ENCODE measurements at places on chromosomes 2 and 18.

DNA sequence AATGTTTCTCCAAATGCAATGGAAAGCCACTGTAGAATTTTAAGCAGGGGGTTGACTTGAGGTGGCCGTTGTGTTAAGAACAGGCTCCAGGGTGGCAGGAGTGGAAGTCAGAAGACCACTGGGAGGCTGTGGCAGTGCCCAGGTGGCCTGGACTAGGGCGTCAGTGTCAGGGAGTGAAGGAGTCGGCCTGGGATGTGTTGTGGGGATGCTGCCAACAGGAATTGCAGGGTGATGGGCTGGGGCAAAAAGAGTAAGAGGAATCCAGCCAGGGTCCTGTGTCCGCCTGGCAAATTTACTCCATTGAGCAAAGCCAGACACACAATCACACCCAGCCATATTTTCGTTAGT lies 55.1 kb downstream of the ACAA2 start:
- DNase-seq: no peak

DNA sequence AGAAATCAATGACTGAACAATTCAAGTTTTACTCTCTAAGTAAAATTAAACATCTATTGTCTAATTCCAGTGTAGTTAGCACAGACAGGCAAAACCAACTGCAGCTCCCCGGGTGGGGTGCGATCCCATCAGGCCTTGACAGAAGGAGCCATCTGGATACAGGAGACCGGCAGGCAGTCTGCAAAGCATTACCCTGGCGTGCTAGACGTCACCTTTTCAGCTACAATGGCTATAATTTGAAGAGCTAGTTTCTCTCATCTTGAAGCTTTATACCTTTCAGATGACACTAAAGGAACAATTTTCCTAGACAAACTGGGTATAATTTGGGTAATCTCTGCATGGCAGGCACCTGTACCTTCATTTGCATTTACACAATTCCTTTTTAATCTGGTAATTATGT lies 761.5 kb upstream of the SOX11 start:
- no peak for DNase-seq

DNA sequence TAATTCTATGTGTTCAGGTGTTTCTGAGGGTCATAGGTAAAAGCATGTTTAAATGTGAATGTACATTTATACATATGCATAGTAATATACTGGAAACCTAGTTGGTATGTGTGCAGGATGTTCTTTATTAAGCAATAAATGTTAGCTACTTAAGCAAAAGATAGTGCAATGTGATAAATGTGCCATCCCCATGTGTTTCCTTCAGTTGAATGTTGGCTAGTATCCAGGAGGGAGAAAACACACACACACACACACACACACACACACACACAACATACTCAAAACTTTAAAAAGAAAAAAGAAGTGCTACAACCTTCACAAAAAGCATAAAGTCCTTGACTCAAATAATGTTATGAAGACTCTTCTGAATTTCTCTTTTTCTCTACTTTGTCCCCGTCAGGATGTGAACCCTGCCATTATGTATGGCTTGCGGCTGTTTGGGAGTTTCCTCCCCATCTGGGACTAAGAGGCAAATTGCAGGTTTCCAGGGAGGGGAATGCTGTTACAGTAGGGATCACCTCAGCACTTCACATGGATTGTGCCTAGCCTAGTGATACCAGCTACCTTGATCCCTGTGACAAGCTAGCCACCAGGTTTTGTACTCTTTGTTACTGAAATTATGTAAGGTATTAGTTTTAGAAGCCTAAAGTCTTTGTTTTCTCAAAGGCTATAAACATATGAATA lies 82.6 kb downstream of the IKZF2 start:
- no peak for DNase-seq

DNA sequence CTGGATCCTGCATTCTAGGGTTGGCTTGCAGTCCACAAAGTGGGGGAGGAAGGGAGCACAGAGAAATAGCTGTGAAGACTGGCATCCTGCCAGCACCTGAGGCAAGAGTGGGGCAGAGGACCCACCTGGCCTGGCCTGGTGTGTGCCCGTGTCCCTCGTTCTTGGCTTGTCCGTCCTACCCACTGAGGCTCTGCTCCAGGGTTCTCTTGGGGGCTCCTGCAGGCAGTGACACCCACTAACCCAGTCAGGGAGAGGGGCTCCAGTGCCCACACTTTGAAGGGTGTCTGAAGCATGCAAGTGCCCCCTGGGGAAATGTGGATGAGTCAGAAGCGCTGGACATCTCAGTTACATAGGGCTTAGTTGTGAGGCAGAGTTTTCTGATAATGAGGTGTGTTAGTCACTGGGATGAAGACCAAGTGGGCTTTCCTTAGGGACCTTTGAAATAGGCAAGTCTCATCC lies 79.4 kb downstream of the SLC4A3 start:
- DNase-seq: no peak

GRCh38 chr2:206915121-206915520 lies 24.2 kb upstream of the CPO start:
- no peak for DNase-seq

DNA sequence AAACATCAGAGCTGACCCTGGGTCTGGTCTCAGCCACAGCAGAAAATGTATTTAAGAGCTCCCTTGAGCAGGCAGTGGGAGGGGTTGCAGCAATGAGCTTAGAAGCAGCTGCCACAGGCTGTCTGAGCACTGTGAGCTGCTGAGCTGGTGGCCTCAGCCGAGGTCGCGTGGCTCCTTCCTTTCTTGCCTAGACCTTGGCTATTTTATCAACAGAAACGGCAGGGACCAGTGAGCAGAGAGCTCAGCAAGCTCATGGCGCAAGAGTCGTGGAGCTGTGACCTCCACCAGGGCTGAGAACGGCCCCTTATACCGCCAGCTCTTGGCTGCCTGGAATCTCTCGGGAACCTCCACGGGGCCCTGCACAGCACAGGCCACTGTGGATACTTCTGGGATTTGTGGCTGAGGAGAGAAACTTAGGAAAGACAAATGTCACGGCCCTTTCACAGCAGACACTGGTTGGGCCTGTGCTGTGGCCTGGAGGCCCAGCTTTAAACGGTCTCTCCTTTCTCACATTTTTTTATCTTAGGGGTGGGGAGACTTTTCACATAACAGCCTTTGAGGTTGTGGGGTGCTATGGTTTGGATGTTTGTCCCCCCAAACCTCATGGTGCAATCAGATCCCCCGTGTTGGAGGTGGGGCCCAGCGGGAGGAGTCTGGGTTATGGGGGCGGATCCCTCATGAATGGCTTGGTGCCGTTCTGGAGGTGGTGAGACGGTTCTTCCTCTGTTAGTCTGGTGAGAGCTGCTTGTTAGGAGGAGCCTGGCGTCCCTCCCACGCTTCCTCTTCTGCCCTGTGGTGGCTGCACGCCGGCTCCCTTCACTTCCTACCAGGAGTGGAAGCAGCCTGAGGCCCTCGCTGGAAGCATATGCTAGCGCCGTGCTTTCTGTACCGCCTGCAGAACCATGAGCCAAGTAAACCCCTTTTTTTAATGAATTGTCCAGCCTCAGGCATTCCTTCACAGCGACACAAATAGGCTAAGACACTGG lies 1.7 kb downstream of the ALLC start:
- no peak for DNase-seq

- no peak for DNase-seq
These were observed 36.2 kb downstream of the KIAA2012 start for GRCh38 chr2:202109139-202109736.

GRCh38 chr2:30915486-30915885 lies 108.2 kb upstream of the CAPN13 start:
- no peak for DNase-seq

- no peak for DNase-seq
These were observed 29.0 kb upstream of the MAPRE3 start for GRCh38 chr2:26941486-26941885.

Measured in stimulated activated naive CD4-positive, alpha-beta T cell treated with Interleukin-2 at 50 U/mL for 16 hours (primary cell).